H9 (cell line): ENCODE measurements at places on chromosomes 6 and 20. TPM values are rescaled to one million over a fixed set of nuclear protein-coding genes. Genes with fewer than 3 reads are reported as not detected.

Gene SYNE1
- 2.5 and 3.0 TPM in 2 replicates for total RNA-seq

Gene GHRH
- total RNA-seq, result 0.68 TPM in 1 of 2 replicates, not detected in the other

Gene HLA-DPB1
- total RNA-seq, result 23.4 and 23.6 TPM in 2 replicates

Gene ZNF391
- total RNA-seq, result 4.4 and 5.4 TPM in 2 replicates

Gene NKX2-4
- 0.13 and 0.15 TPM in 2 replicates for total RNA-seq

Gene KCNK5
- total RNA-seq, result 30.0 and 31.8 TPM in 2 replicates

DNA sequence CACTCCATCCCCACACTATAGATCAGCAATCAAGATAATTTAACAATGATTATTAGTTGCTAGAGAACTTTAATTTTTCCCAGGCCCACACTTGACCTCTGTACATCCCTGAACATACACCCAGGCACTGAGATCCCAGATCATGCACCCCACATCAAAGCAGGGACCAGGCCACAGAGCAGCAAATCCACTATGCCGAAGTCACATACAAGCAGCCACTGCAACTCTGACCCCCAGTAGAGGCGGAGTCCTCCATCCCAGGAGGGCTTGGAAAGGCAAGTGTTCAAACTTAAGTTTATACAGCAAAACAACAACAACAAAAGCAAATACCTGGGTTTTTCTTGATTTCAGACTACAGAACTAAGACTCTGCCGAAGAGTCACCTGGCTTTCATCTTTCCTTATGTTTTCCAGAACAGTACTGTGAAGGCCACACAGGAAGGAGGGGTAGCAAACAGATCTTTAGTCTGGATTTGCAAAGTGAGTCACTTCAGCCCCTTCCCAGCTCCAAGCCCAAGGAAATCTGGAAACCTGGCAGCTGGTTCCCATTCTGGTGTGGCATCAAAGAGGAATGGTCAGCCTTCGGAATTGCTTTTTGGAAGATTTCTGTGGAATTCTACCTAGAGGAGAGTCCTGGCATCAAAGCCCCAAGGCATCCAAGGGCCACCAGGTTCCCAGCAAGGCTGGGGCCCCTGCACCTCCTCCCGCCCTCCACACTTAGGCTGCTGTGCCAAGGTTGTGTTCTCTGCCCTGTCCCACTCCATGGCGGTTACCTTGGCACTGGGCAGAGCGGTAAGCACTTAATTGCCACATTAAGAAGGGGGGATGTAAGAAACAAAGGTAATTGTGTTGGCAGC is 7.3 kb downstream of the JAG1 start:
- DNase-seq, result peak; percentile 25

- DNase-seq, result no peak
Measured at GRCh38 chr6:130945401-130945919, 117.6 kb downstream of the EPB41L2 start.

DNA sequence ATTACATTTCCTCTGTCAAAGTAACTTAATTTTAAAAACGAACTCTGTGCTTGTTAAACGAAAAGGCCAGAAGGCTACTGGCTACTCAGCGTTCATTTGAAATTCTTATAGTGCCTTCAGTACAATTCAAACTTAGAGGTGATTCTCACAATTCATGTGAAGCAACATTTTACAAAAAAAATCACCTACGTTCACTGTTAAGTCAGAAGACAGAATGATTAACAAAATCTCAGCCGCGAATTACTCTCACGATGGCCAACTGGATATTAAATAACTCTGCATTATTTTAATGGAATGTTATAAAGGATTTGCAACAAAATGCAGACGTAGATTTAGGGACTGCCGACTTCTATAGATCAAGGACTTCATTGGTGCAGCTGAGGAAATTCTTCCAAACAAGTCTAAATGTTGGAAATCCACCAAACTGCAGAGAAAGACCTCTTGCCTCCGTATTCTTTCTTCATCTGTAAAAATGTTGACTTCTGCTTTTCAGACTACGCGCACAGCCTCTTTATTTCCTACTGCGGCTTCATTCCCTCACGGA is 1.6 kb upstream of the QKI start:
- DNase-seq, result no peak

- DNase-seq, result peak; percentile 18
Measured at GRCh38 chr20:24389686-24390085, 79.7 kb upstream of the SYNDIG1 start.

GRCh38 chr6:130671577-130671976 is 155.6 kb upstream of the SMLR1 start:
- no peak for DNase-seq

- DNase-seq, result peak; percentile 91
Measured at GRCh38 chr6:148577687-148578488, 168.9 kb upstream of the UST start.

- peak; percentile 77 for DNase-seq
Measured at GRCh38 chr20:62822788-62823651, 6.2 kb downstream of the COL9A3 start.

GRCh38 chr6:34249469-34250261 is 859 bp upstream of the SMIM29 start:
- DNase-seq, result no peak

DNA sequence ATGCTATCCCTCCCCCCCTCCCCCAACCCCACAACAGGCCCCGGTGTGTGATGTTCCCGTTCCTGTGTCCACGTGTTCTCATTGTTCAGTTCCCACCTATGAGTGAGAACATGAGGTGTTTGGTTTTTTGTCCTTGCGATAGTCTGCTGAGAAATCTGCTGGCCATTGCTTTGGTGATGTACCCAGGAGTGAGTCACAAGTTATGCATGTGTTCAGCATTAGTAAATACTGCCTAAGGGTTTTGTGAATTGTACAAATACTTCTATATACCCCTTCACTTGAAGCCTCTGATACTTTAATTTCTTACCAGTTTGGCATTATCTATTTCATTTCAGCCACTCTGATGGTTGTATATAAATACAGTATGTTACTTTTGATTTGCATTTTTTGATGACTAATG is 711.3 kb upstream of the GJE1 start:
- no peak for DNase-seq

GRCh38 chr6:25017932-25018567 is 82.3 kb upstream of the RIPOR2 start:
- peak; percentile 81 for DNase-seq

- DNase-seq, result no peak
Measured at GRCh38 chr6:147285087-147285855, 81.1 kb downstream of the STXBP5 start.

DNA sequence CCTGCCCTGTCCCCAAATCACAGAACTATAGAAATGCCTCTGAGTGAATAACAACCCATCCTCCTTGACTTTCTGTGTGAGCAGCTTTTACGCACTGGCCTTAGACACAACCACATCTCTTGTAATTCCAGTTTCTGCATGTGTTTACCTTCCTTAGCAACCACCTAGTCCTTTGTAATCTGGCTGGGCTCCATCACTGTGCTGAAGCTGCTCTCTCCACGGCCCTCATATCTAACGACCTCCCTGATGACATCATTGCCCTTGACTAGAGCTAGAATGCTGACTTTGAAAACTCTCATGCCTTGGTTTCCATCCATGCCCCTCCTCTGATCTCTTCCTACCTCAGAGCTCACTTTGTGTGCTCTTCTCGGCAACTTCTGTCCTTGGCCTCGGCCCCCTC is 30.5 kb upstream of the GLP1R start:
- DNase-seq, result no peak

- DNase-seq, result no peak
Measured at GRCh38 chr6:11865680-11866300, 87.2 kb upstream of the ADTRP start.

- DNase-seq, result no peak
Measured at GRCh38 chr6:158408552-158409130, 96.4 kb downstream of the TULP4 start.

DNA sequence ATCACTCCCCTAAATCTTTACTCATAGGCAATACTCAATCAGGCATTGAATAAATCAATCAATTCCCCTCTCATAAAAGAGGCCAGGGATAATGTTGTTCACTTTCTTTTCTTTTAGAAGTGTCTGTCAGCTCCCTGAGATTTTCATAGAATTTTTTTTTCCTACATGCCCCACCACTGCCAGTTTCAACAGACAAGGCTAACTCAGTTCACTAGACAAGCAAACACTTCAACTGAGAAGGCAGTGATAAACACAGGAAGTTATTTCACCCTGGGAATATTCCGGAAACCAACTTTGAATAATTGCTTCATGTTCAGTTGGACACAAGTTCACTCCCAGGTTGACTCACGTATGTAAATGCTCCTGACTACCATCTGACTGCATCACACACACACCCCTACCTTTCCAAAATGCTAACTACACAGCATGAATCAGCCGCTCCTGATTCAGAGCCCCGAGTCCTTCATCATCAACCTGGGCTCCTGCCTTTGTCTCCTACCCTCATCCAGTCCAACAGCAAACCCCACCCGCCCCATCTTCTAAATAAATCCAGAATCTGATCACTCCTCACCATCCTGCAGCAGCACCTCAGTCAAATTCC is 143.9 kb downstream of the BCAS1 start:
- no peak for DNase-seq

DNA sequence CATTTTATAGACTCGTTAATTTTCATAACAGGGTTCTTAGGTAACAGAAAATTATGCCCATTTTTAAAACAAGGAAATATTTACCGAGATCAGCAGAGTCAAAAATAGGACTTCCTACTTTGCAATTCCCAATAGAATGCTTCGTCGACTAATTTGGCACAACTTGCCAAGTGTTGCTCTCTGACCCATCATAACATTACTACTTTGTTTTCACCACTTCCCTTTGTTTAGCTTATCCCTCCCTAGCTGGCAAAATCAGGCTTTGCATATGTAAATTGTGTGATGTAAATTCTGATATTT is 914 bp upstream of the RANBP9 start:
- no peak for DNase-seq

GRCh38 chr6:160177220-160177619 is 55.6 kb downstream of the SLC22A1 start:
- no peak for DNase-seq

DNA sequence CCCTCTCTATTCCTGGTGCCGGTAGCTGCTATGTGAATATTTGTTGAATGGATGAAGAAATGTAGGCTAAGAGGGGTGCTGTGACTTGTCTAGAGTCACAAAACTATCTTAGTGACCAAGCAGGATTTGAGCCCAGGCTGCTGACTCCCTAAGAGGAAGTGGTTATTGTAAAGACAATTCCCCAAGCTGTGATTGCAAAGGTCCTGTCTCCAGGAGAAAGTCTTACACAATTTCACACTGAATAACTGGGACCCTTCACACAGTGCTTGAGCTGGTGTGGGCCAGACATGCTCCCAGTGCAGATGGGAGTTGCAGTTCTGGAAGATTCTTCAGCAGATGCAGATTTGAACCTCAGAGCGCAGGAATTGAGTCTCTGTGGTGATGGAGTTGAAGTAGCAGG is 38.1 kb downstream of the IYD start:
- no peak for DNase-seq

DNA sequence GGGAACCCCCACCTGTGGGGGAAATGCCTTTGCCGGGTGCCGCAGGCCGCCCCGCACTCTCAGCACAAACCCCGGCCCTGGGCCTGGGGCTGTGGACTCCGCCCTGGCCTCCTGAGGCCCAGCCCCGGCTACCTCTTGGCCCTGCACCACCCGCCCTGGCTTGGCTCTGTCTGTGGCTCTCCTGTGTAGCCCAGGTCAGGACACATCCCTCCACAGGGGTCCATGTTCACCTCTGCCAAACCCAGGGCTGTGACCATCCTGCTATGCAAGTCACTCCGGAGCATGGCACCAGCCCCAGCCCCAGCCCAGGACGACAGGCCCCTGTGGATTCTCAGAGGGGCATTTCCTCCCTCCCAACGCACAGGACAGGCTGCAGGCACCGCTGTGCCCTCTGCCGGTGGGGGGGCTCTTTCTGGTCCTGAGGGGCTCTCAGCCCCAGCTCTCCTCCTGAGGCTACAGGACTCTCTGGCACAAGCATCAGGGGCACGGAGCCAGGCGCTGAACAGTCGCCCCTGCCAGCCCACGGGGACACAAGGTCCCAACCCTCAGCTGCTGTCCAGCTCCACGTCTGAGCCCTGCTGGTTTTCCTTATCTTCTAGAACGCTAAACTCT is 45.7 kb downstream of the TAF4 start:
- DNase-seq, result no peak
